Femur (tissue), 1 donor: ENCODE measurements at places on chromosomes 5 and 9.

GRCh38 chr5:10279925-10280720, 27.6 kb downstream of the CMBL start:
- DNase-seq = no peak

- DNase-seq = no peak
Measured at GRCh38 chr5:117679046-117679445, 1104.4 kb upstream of the SEMA6A start.

DNA sequence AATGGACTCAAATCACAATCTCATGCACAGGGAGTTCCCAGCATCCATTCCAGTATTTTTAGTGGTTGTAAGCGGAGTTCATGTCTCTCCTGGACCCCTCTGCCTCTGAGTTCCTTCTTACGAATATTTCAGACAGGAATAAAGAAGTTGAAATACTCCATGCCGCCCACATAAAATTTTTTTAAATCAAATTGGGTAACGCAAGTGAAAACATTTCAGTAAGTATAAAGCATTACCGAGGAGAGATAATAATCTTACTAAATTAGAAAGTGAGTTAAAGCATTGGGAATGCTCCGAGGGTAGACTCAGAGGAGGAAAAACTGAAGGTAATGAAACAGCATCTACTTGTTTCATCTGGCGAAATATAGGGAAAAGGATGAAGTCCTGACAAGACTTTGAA, 317.6 kb downstream of the ARRDC3 start:
- no peak for DNase-seq

DNA sequence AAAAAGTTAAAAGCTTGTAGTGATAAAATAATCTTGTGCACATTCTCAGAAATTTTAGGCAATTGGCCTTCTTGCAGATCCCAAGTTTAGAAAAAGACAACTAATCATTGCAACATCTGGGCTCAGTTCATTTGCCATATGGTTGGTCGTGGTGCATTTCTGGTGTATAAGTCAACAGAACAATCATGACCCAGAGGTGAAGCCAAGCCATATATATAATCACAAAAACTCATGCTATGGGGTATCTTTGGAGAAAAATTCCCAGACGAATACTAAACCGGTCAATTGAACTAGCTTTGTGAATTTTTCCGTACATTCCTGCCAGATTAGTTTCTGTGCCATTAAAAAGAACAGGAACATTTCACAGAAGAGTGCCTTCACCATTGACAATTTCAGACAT, 50.3 kb downstream of the FYB1 start:
- DNase-seq = no peak

- DNase-seq = peak; percentile 29
Measured at GRCh38 chr5:125489146-125489545, 742.7 kb upstream of the ZNF608 start.

DNA sequence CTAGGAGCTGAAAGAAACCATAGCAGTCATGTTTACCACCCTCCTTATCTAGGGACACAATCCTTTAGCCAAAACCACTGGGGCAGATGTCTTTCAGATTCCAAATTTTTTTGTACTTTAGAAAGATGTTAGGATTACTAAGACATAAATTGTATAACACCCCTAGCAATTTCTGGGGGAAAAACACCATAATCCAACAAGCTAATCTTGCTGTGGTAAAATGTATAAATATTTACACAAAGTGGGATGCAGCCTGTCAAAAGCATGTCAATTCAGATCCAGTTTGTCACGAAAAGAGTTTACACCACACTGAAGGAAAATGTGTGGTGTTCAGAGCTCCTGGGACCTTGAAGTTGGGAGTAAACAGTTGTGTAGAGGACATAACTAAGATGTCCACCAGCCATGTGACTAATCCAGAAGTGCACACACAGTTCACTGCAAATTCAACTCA, 274.3 kb downstream of the ADAMTSL1 start:
- no peak for DNase-seq

GRCh38 chr5:143403334-143403592, 223 bp downstream of the NR3C1 start:
- DNase-seq = no peak

DNA sequence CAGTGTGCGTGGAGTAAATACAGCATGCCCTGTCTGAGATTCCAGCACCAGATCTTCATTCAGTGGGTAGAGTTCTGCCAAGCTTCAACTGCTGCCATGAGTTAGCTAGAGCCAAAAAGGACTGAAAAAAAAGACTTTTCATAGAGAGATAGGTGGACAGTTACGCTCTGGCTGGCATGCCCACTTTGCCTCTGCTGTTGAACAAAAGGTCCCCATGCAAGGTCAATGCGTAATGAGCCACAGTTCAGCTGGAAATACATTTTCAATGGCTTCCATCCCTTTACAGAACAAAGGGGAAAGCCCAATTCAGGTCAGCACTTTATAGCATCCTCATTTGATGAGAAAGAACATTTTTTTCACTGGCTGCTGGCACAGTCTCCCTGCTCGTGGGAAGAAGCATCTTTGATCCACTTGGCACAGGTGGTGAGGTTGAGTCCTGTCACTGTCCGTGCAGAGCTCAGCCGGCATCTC, 86.9 kb upstream of the ERCC6L2 start:
- no peak for DNase-seq

DNA sequence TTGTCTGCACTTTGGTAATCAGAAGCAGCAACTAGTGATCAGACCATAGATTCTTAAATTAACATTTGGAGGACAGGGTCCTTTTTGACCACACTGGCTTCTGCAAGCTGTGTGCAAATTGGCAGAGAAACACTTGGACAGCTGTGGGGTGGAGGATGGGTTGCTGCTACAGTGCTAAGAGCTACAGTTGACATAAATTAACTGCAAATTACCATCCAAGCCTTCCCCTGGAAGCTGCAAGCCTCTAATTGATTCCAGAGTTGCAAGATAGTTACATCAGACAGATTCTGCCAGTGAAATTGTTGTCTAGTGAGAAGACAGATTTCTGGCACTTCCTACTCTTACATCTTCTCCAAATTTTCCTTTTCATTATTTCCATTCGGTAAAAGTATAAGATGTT, 517.7 kb downstream of the DIRAS2 start:
- peak; percentile 80 for DNase-seq

- no peak for DNase-seq
Measured at GRCh38 chr9:92547356-92547755, 11.6 kb upstream of the ECM2 start.

DNA sequence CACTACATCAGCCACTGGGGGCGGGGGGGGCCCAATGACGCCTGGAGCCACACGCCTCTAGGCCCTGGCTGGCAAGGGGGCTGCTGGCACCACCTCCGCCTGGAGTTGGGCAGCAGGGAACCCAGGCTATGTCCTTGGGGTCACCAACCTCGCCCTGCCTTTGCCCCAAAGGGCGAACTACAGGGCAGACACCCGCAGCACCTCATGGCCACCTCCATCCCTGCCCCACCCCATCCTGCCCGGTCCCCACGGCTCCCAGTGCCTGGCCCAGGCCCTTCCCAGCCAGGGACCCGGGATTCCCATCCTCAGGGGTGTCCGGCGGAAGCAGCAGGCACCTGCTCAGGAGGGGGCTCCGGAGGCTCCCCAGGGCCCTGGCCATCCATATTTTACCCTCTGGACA, 37.0 kb downstream of the NACC2 start:
- DNase-seq = no peak

- DNase-seq = no peak
Measured at GRCh38 chr5:38515092-38515491, 41.4 kb downstream of the LIFR start.

GRCh38 chr5:120367896-120368634, 96.0 kb upstream of the PRR16 start:
- no peak for DNase-seq

GRCh38 chr9:121865884-121866283, 214.4 kb downstream of the DAB2IP start:
- no peak for DNase-seq

DNA sequence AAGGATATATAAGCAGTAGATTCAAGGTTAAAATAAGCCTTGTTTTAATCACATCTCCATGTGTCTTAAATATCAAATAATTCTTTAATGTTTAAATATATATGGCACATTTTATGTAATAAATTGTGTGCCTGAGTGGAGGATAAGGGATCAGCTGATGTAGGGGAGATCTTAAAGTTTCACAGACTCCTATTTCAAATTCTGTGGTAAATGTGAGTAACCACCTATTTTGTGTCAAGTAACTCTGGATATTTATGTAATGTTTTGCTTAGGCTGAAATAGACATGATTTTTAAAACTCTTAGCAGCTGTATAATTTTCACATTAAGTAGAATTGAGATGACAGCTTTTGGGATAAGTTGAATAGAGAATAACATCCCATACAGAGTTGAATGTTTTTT, 41.3 kb upstream of the ITGA2 start:
- DNase-seq = no peak

- DNase-seq = no peak
Measured at GRCh38 chr5:88230546-88231066, 38.0 kb downstream of the TMEM161B start.

- DNase-seq = peak; percentile 40
Measured at GRCh38 chr9:110745676-110746075, 77.1 kb downstream of the MUSK start.

DNA sequence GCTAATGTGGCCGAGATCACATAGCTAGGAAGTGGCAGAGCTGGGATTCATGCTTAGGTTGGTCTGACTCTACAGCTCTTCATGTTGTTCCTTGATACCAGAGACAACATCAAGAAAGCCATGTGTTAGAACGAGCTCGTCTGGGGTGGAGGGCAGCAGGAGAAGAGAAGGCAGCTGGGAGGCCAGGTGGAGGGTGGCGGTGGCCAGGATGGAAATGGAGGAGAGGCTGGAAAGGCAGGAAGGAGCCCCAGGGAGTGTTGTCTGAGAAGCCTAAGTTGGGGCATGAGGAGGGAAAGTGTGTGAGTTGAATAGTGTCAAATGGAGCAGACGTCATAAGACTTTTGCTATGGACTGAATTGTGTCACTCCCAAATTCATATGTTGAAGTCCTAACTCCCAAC, 315.3 kb downstream of the GADD45G start:
- no peak for DNase-seq

DNA sequence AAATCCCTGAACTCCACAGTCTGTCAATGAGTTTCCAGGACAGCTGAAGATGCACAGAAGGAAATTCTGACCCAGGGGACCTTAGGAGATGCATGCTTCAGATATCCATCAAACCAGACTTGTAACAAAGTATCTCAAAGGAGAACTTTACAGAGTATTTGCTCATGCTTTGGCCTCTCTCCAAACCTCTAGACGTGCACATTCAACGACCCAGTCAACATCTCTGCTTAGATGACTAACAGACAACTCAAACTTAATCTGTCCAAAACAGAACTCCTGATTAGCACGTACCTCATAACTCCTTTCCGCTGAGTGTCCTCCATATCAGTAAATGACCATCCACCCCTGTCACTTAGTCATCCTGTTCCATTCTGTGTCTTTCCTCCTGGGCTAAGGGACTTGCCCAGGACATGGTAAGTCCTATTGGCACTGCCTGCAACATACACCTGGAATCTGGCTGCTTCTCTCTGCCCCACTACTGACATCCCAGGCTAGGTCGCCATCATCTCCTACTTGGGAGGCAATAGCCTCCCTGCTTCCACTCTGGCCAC, 107.4 kb downstream of the LMNB1 start:
- DNase-seq = no peak

DNA sequence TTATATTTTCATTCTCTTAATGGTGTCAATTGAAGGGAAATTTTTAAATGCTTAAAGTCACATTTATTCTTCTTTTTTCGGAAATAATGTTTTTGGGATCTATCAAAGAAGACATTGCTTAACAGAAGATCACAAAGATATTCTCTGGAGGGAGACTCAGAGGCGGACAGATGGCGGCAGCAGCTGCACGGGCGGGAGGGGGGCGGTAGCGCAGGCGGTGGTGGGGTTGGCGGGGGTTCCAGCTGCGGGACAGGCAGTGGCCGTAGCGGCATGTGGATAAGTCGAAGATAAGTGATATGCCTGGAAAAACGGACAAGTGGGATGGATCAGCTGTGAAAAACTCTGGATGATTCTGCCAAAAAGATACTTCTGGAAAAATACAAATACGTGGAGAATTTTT, 31.6 kb upstream of the ZDHHC11B start:
- no peak for DNase-seq

DNA sequence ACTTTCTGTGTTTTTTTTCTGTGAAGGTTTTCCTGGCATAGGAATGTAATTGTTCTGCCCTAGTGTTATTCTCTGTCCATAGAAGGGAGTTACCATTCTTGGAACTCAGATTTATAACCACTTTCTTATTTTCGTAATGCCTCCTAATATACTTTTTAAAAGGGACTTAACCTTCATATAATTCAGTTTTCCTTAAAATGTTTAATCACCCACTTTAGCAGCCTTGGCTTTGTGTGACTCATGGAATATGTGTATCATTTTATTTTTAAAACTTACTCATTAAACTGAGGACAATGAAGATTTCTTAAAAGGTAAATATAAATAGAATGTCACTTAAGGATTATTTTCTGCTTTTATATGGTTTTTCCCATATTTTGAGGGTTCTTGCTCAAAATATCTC, 50.0 kb downstream of the RAI14 start:
- DNase-seq = no peak

DNA sequence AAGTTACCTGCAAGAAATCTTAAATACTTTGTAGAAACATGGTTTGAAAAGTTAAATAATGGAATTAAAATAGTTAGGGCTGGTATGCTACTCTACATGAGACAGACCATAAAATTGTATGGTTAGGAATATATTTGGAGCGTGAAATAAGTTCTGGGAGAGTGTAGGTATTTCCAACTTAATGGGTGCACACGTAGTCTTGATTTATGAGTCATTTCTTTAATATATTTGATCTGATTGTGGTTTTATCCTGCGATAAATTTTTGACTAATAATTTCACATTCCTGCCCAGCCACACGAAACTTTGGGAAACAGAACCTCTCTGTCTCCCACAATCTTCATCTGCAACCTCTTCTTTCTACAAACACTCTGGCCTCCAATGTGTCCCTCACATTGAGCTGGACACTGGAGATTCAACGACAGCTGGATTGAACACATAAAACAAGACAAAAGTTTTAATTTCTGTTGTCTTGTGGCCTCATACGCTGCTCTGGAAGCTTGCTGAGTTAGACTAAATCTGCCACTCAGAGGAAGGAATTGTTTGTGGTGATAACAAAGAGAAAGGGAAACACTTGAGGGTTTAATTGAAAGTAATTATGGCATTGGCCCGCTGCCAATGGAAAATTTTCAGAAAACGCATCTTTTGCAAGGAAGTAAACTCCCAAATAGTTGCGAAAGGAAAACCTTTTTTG, 201.8 kb upstream of the ZNF608 start:
- DNase-seq = peak; percentile 39

- DNase-seq = no peak
Measured at GRCh38 chr5:120927950-120928530, 463.9 kb downstream of the PRR16 start.
